ENCODE measurements at places on chromosomes 5 and 9.

DNA sequence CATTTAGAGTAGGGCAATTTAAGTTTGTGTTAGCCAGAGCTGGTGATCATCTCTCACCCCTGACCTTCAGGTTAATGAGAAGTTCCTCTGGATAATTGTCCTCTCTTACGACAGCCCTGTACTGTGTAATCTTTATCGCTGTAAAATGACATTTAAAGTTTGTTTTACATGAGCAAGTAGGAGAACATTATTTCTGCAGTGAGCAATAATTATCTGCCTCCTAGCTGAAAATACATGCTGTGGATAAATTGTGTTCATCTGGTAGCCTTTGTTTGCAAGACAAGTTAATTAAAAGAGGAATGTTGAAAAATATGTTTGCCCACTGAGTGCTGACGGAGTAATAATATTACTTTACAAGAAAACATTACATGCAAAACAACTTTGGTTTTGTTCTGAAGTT is 1083.8 kb upstream of the NUDT12 start:
- no peak for DNase-seq

- no peak for DNase-seq
Observed at GRCh38 chr5:40365342-40366330, 314.1 kb upstream of the PTGER4 start.

- no peak for DNase-seq
Observed at GRCh38 chr5:81768935-81769452, 18.1 kb upstream of the SSBP2 start.

DNA sequence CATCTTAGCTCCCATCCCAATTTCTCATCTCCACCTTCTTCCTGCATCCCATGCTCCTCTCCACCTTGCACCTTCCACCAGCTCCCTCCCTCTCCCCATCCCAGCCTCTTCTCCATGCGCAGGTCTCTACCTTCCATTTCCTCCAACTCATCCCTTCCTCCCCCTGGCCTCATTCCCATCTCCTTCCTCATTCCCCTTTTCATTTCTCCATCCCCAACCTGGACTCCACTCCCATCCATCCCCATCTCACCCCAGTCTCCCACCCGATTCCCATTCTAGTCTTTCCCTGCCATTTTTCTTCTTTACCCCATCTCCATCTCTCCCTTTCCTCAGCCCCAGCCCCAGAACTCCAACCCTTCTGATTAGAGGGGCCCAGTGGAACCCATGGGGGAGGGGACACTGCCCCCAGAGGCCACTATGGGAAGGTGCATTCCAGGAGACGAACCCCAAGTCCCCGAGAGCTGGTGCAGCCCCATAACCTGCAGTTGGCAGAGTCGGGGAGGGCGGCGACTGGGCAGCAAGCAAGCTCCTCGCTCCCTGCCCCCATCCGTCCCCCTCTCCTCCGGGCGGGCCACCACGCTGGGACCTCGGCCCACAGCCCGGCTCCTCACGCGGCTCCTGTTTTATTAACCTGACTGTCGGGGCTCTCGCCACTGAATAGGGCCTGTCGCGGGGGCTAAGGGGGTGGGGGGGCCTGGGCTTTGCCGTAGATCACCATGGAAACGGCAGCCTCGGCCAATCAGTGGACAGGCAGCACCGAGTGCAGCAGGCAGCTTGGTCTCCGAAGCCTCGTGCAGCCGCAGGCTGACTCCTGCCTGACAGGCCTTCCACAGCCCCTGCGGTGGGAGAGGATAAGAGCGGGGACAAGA is 66.7 kb downstream of the PCDH1 start:
- no peak for DNase-seq

GRCh38 chr9:127058011-127058644 is 64.3 kb downstream of the ANGPTL2 start:
- DNase-seq = peak; percentile 68

DNA sequence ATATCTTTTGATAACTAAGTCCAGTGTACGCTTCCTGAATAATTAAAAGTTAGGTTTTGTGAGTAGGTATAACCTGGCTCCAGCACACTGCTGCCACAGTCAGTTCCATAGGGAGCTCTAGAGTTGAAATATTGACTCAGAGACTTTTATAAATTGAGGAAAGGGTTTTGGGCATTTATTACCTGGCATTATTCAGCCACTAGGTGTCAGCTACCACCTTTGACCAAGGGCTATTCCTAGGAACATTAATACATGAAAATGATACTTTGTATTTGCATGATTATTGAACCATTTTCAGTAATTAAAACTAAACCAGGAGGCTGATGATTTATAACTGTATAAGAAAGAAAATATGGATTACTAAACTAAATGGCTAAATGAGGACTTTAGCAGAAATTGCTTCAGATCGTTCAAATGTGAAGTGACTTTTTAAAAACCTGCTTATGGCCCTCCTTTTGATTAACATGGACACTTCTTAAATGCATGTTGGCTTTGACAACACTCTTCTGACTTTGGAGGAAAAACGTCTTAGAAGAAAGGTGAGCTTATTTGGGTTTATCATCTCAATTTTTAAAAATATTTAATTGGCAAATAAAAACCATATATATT is 83.0 kb downstream of the SMC2 start:
- DNase-seq = no peak

DNA sequence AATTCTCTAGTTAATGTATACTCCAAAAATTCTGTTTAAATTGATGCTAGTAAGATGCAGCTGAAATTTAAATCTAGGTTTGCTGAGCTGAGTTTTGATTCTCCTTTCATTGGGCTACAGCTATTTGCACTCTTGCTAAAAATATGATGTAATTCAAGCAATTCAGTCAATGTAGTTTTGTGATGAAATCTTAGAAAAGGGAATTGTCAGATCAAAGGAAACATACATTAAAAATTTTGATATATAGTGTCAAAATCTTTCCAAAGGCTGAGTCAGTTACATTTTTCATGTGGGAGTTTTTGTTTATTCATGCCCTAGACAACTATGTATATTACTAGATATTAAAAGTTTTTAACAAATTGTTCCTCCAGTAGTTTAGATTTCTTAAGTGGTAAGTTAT is 334.9 kb upstream of the DAB2 start:
- DNase-seq = no peak
